ENCODE measurements at places on chromosomes 6 and 20.

GRCh38 chr6:54003316-54003715, 107.9 kb upstream of the MLIP start:
- DNase-seq, result no peak

DNA sequence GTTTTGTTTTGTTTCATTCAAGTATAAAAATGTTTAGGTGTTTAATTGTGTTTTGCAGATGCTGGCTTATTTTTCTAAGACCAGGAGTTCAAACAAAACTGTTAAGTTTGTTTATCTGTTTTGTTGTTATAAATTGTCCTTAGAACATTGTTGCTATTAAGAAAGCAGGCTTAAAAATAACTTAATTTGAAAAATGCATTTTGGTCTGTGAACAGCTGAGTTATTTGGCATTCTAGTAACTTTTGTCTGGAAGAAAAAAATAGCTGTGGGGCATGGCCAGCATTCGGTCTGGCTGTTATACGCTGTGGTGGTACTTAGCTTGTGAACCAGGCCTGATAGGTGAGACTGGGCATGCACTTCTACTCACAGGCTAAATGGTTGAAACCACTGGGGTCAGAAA, 37.8 kb downstream of the SLX4IP start:
- no peak for DNase-seq

GRCh38 chr6:56938649-56939191, 16.2 kb upstream of the BEND6 start:
- no peak for DNase-seq

- no peak for DNase-seq
Measured at GRCh38 chr6:154766288-154766687, 33.1 kb downstream of the SCAF8 start.

- DNase-seq, result no peak
Measured at GRCh38 chr6:156425359-156426020, 351.7 kb upstream of the ARID1B start.

GRCh38 chr6:16947375-16948015, 154.4 kb upstream of the STMND1 start:
- no peak for DNase-seq

GRCh38 chr20:58037631-58038030, 190.8 kb downstream of the ANKRD60 start:
- no peak for DNase-seq

GRCh38 chr20:59437601-59438031, 137.2 kb downstream of the EDN3 start:
- DNase-seq, result no peak

DNA sequence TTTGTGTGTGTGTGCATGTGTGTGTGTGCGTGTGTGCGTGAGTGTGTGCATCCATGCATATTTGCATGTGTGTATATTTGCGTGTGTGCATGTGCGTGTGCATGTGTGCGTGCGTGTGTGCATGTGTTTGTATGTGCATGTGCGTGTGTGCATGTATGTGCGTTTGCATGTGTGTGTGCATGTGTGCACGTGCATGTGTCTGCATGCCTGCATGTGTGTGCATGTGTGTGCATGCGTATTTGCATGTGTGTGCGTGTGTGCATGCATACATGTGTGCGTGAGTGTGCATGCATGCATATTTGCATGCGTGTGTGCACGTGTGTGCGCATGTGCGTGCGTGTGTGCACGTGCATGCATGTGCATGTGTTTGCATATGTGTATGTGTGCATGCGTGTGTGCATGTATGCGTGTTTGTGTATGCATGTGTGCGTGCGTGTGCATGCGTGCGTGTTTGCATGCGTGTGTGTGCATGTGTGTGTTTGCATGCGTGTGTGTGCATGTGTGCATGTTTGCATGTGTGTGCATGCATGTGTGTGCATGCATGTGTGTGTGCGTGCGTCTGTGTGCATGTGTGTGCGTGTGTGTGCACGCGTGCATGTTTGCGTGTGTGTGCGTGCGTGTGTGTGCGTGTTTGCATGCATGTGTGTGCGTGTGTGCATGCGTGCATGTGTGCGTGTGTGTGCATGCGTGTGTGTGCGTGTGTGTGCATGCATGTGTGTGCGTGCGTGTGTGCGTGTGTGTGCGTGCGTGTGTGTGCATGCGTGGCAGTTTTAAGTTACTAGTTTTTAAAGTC, 57.7 kb upstream of the SMOC2 start:
- DNase-seq, result no peak

GRCh38 chr6:15207923-15208322, 37.9 kb upstream of the JARID2 start:
- no peak for DNase-seq

DNA sequence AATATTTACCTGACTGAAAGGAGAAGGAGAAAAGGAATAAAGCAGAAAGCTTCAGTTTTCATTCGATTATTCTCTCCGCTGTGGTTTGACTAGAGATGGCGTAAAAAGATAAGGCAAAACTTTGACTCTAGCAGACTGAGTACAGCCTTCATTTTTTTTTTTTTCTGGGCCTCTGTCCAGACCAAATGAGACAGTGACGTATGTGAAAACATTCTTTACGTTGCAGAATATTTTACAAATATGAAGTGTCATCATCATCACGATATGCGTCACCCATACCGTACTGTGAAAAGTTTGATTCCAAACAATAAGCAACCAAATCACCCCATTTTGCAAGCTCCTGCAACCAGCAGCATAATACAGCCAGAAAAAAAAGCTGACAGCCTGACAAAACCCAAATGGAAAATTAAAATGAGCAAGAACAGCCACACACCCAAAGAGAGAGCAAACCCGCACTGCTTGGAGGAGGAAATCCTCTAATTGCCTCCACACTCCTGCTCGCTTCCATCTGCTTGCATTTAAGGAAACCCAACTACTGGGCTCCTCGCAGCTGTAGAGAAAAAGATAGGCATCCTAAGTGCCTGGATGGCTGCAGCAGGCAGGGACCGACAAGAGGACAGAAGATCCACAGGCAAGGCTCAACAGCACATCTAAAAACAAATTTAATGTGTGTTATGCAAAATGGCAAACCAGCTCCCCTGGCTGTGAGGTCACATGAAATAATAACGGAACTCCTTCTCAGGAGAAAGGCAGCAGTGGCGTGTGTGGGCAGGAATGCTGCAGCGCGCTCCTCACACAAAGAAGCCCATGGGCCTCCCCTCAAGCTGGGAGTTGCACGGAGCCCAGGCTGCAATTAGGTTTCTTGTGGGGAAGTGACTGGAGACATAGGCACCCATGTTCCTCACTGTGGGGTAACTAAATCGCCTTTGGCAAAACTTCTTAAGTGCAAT, 113.1 kb downstream of the FYN start:
- DNase-seq, result no peak

GRCh38 chr20:46897328-46897880, 2.8 kb downstream of the EYA2 start:
- DNase-seq, result no peak

DNA sequence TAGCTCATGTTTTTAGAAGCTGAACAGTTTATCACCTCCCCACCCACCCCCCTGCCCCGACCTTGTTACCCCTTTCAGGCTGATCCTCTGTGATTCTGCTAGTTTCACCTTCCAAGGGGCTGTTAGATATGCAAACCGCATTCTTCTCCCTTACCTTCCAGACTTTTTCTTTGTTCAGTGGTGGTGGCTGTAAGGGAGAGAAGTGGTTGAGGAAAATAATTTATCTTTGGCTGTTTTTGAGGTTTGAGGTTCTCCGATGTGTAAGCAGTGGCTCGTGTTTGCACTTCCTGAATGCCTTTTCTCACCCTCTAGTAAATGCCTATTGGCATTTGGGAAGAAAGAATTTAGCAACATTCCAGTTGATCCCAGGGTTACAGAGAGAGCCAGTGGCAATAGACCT, 69.4 kb upstream of the KCNG1 start:
- DNase-seq, result no peak

- DNase-seq, result no peak
Measured at GRCh38 chr6:52704060-52704459, 33.1 kb downstream of the TMEM14A start.
